ENCODE measurements at places on chromosomes 7 and 10.
A peak's percentile ranks its signal among the peaks of the same experiment; 100 is the strongest.

- no peaks in the 10 kb centered on the region for H3K4me1 ChIP-seq
- no peaks in the 10 kb centered on the region for H3K36me3 ChIP-seq
- no peak overlapping the region for H3K4me3 ChIP-seq
- H3K27me3 ChIP-seq, result no peaks in the 10 kb centered on the region
Observed at GRCh38 chr10:52347327-52347667, 33.2 kb downstream of the DKK1 start.

DNA sequence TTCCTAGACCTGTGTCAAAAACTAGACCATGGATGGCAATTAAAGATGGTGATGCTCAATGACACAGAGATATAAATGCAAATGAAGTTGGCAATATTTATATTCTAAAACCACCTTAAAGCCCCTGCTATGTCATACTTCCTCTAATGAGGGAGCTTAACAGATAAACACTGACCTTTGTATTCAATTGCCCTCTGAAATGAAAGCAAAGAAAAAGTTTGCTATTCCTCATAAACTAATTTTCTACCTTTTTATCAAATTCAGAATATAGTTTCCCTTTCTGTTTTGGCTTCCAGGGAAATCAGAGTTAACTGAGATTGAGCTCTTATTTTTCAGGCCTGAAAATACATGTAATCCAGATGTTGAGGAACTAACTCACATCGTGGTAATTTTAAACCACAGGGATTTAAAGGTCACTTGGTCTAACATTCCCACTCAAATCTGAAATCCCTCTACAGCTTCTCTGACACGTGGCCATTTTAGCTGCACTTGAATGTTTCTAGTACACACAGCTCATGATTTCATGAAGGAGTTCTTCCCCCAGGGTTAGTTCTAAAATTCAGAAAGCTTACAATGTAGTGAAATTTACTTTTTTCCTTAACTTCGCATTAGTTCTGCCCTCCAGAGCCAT is 37.9 kb upstream of the ABCB5 start:
- H3K27me3 ChIP-seq, result no peaks in the 10 kb centered on the region
- no peak for DNase-seq
- no peaks in the 10 kb centered on the region for H3K36me3 ChIP-seq
- no peak overlapping the region for H3K27ac ChIP-seq
- H3K4me3 ChIP-seq, result no peak overlapping the region

GRCh38 chr7:66377045-66377444 is 171.9 kb downstream of the TPST1 start:
- H3K4me1 ChIP-seq, result no peaks in the 10 kb centered on the region
- H3K4me3 ChIP-seq, result no peak overlapping the region
- no peak for DNase-seq
- no peak overlapping the region for H3K27ac ChIP-seq
- peaks cover 19% of the 10 kb centered on the region for H3K36me3 ChIP-seq

GRCh38 chr7:70156057-70156456 is 557.8 kb downstream of the AUTS2 start:
- H3K36me3 ChIP-seq, result peaks cover 4% of the 10 kb centered on the region
- H3K4me3 ChIP-seq, result no peak overlapping the region

DNA sequence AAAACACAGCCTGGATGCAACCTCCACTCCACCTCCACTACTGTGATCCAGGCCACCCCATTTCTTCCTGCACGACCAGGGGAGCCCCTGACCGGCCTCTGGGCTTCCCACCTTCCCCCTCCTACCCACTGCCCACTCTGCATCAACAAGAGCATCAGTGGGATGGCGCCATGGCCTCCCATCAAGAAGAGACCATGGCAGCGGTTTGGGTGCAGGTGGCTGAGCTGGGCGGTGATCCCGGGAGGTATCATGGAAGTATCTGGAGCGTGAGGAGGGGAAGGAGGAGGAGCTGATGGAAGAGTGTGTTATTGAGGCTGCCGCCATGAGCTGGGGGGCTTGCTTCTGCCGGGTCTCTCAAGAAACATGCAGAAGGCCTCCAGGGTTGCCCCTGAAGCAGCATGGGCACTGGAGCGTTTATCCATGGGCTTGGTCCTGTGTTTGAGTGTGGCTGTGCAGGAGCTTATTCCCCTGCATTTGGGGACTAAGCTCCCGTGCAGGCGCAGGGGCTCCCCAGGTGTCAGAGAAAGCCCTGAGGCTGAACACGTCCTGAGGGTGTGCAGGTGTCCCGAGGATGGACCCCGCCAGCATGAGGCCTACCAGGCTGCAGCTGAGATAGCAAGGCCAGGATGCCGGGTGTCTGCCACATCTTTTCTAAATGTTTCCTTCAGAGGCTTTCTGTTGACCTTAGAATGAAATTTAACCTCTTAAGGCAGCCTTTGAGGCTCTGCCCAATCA is 99.2 kb upstream of the PCBD1 start:
- DNase-seq, result no peak
- H3K27me3 ChIP-seq, result peaks cover 3% of the 10 kb centered on the region
- H3K27ac ChIP-seq, result no peak overlapping the region
- no peak overlapping the region for H3K4me3 ChIP-seq
- no peaks in the 10 kb centered on the region for H3K36me3 ChIP-seq

DNA sequence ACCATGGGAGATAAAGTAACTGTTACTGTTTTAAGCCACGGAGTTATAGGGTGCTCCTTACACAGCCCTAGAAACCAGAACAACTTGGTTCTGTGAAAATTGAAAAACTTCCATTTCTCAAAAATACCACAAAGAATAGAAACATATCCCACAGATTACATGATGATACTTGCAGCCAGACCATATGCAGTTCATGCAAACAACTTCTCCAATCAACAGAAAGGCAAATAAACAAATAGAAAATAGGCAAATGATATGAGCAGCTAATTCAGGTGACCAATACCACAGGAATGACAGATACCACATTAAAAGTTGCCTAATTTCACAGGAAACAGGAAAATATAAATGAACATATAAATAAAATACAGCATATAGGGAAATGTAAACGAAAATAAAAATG is 297.5 kb downstream of the HTR7 start:
- H3K27me3 ChIP-seq, result no peaks in the 10 kb centered on the region
- DNase-seq, result no peak
- H3K4me1 ChIP-seq, result no peaks in the 10 kb centered on the region
- H3K36me3 ChIP-seq, result no peaks in the 10 kb centered on the region
- no peak overlapping the region for H3K4me3 ChIP-seq

DNA sequence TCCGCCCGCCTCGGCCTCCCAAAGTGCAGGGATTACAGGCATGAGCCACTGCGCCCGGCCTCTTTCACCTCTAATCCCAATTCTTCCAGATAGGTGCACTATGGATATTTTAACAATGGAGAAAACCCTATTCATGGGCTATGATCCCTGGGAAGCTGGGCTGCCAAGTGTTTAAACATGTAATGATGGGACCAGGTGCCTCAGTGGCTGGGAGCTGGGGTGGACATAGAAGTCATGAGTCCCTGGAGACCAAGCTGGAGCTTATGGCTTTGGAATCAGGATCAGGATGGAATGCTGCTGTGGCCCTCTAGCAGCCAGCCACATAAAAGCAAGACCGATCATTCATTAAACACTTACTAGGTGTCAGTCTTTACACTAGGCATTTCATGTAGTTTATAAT is 41.8 kb upstream of the IGFBP3 start:
- H3K27ac ChIP-seq, result no peak overlapping the region
- H3K36me3 ChIP-seq, result no peaks in the 10 kb centered on the region
- no peak overlapping the region for H3K4me3 ChIP-seq
- H3K4me1 ChIP-seq, result no peaks in the 10 kb centered on the region
- DNase-seq, result no peak
- H3K27me3 ChIP-seq, result no peaks in the 10 kb centered on the region

- H3K36me3 ChIP-seq, result no peaks in the 10 kb centered on the region
- DNase-seq, result no peak
- no peaks in the 10 kb centered on the region for H3K4me1 ChIP-seq
- H3K27me3 ChIP-seq, result peaks cover 4% of the 10 kb centered on the region
- H3K4me3 ChIP-seq, result no peak overlapping the region
Observed at GRCh38 chr10:35716776-35717175, 74.7 kb upstream of the FZD8 start.

- H3K4me1 ChIP-seq, result peaks cover 53% of the 10 kb centered on the region
- H3K27ac ChIP-seq, result peak overlapping the region; percentile 77
- no peaks in the 10 kb centered on the region for H3K36me3 ChIP-seq
- no peaks in the 10 kb centered on the region for H3K27me3 ChIP-seq
- peak overlapping the region; percentile 53 for H3K4me3 ChIP-seq
Observed at GRCh38 chr7:36286226-36286625, 103.4 kb upstream of the ANLN start.

- H3K36me3 ChIP-seq, result no peaks in the 10 kb centered on the region
- no peak overlapping the region for H3K4me3 ChIP-seq
- H3K4me1 ChIP-seq, result no peaks in the 10 kb centered on the region
- DNase-seq, result no peak
- no peaks in the 10 kb centered on the region for H3K27me3 ChIP-seq
- H3K27ac ChIP-seq, result no peak overlapping the region
Observed at GRCh38 chr10:105192861-105193260, 551.8 kb downstream of the SORCS3 start.

DNA sequence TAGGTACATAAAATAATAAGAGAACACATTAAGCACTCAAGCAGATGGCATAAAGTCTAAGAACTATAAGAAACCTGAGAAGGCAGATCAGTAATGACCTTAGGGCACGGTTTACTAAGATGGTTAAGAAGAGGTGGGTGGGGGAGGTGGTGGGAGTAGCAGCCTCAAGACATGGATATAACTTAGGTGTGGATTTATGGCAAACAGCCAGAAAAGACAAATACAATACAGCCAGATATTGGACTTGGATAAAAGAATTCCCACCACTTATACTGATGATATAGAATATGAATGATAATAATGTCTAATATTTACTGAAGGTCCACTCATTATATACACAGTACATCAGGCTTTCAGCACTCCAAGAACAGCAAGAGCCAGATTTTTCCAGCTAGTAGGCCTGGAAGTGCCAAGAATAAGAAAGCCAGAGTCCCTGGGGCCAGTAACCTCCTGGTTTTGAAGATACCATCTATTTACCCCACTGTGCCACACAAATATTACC is 11.9 kb downstream of the DPY19L1 start:
- DNase-seq, result no peak
- H3K4me1 ChIP-seq, result no peaks in the 10 kb centered on the region
- no peak overlapping the region for H3K27ac ChIP-seq
- no peak overlapping the region for H3K4me3 ChIP-seq
- H3K27me3 ChIP-seq, result no peaks in the 10 kb centered on the region
- H3K36me3 ChIP-seq, result no peaks in the 10 kb centered on the region

GRCh38 chr10:116353817-116354216 is 29.6 kb downstream of the CCDC172 start:
- H3K4me1 ChIP-seq, result no peaks in the 10 kb centered on the region
- H3K36me3 ChIP-seq, result no peaks in the 10 kb centered on the region
- H3K27ac ChIP-seq, result no peak overlapping the region
- no peak overlapping the region for H3K4me3 ChIP-seq

DNA sequence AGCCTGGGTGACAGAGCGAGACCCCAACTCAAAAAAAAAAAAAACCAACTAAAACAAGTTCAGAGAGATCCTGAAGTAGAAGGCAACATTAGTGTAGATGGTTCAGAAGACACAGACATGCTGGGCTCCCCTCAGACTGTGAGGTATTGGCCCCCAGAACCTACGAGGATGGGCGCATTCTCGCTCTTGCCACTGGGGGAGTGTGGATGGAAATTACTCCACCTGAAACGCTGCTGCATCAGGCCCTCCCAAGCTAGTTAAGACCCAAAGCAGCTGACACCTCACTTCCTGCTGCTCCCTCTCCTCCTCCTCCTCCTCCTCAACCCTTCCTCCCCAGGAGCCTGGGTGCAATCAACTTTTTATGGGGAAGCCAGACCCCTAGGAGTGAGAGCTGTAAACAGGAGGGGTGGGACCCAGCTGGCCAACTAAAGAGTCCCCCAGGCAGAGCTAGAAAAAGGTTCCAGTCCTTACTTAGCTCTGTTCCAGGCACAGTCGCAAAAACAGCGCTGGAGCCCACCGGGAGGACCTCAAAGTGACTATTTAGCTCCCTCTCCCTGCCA is 7.4 kb downstream of the SH3PXD2A start:
- no peak overlapping the region for H3K4me3 ChIP-seq
- DNase-seq, result no peak
- no peak overlapping the region for H3K27ac ChIP-seq

- H3K27ac ChIP-seq, result peak overlapping the region; percentile 78
- H3K4me1 ChIP-seq, result peaks cover 39% of the 10 kb centered on the region
- no peak for DNase-seq
- peaks cover 15% of the 10 kb centered on the region for H3K27me3 ChIP-seq
Observed at GRCh38 chr7:149716007-149716931, 57.1 kb downstream of the ZNF467 start.

DNA sequence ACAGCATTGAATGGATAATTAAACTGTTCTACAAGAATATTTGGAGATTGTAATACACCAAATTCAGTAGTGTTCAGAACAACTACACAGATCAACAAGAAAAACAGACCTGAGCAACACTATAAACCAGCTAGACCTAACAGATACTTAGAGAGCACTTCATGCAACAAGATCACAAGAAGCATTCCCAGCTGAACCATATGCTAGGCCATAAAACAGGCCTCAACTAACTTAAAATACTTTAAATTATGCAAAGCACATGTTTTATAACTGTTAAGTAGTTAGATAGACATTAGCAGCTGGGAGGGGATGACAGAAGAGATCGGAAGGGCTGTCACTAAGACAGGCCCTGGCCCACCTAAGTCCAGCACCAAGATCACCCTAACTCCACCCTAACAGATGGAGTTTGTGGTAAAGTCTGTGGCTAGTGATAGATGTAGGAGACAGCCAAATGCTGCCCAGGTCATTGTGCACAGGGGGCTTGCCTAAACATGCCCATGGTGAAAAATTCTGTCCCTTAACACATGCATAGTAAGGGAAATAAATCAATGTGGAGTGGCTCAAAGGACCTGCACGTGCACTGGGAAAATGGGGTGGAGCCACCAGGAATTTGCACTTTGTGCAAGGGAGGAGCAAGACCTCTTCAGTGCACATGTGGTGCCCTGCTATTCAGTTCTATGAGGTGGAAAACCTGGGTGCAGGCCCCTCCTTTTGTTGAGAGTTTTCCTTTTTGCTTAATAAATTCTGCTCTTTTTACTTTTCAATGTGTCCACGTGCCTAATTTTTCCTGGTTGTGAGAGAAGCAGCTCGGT is 567.8 kb upstream of the NRG3 start:
- no peak overlapping the region for H3K4me3 ChIP-seq
- no peaks in the 10 kb centered on the region for H3K36me3 ChIP-seq
- no peak for DNase-seq
- H3K27me3 ChIP-seq, result no peaks in the 10 kb centered on the region
- no peak overlapping the region for H3K27ac ChIP-seq
- no peaks in the 10 kb centered on the region for H3K4me1 ChIP-seq

GRCh38 chr10:22341926-22342196 is 3.4 kb upstream of the SPAG6 start:
- peak overlapping the region; percentile 70 for H3K4me3 ChIP-seq
- peaks cover 84% of the 10 kb centered on the region for H3K27me3 ChIP-seq
- peaks cover 42% of the 10 kb centered on the region for H3K4me1 ChIP-seq
- no peaks in the 10 kb centered on the region for H3K36me3 ChIP-seq
- H3K27ac ChIP-seq, result no peak overlapping the region
- DNase-seq, result no peak

DNA sequence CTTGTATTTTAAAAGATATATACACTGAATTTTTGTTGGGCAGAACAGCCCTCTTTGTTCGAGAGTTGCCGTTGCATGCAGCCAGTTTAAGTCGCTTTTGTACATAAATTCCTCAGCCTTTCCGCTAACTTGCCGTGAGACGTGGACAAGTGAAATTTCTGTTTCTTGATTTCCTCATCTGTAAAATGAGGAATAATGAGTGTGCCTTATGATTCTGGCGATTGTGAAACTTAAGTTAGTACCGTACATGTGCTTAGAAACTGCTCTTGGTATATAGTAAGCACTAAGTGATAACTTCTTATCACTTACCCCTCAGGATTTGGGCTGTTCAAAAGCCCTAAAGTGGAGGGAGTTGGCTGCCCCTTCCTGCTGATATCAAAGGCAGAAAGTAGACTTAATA is 1.4 kb downstream of the CCNJ start:
- no peaks in the 10 kb centered on the region for H3K27me3 ChIP-seq
- H3K4me3 ChIP-seq, result peak overlapping the region; percentile 91
- H3K27ac ChIP-seq, result peak overlapping the region; percentile 78
- no peak for DNase-seq
- H3K36me3 ChIP-seq, result peaks cover 18% of the 10 kb centered on the region
